ENCODE measurements at places on chromosomes 5 and 9. TPM values are rescaled to one million over a fixed set of nuclear protein-coding genes. Genes with fewer than 3 reads are reported as not detected.

AK8 gene
- 0.06 TPM for total RNA-seq

PCDHB11 gene
- 0.16 TPM for total RNA-seq

ARL10 gene
- total RNA-seq, result 5.8 TPM

SLC24A2 gene
- not detected for total RNA-seq

IL6ST gene
- total RNA-seq, result 994 TPM

TEX48 gene
- not detected for total RNA-seq

All from bladder microvascular endothelial cell (primary cell).